ENCODE measurements at places on chromosomes 11 and 22. TPM values are rescaled to one million over a fixed set of nuclear protein-coding genes. Genes with fewer than 3 reads are reported as not detected.

GRCh38 chr11:68199295-68199987, 13.7 kb downstream of the KMT5B start:
- DNase-seq, result no peak

USH1C gene
- not detected for total RNA-seq

LRRC32 gene
- 27.8 TPM for total RNA-seq

DNA sequence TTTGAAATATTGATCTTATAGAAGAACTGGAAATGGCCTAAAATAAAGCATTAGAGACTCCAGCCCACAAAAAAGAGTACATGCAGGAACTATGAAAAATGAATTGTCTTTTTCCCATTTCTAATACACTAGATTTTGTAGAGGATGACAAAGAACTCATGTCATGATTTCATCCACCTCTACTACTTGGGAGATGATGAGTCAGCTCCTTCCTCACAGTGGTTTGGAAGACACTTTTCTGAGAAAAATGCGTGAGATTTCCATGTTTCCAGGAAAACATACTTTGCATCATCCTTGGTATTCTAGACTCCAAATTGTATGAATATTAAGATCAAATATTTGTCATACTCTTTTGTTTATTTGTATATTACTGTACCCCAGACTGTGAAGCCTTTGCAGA, 500.5 kb downstream of the FAM181B start:
- no peak for DNase-seq

DNA sequence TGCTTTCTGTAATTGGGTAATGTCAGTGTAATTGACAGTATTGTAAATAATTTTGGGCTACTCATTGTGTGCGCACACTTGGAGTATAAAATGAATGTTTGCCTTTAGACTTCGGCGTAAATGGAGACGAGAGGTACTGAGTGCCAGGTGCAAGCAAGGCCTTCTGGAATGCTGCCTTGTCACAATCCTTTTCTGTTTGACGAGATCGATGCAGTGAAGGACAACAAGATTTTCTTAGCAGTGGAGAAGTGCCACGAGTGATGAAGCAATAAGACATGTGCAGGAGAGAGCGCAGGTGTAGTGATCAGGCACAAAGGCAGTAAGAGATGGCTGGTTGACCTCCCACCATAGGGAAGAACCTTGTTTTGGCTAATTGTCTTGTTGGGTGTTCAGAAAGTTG, 67.5 kb downstream of the DDX10 start:
- no peak for DNase-seq

GRCh38 chr11:19995145-19995544, 165.1 kb downstream of the DBX1 start:
- DNase-seq, result no peak

TEX54 gene
- not detected for total RNA-seq

- DNase-seq, result no peak
These were observed 196.5 kb upstream of the UBASH3B start for GRCh38 chr11:122459064-122459463.
